Chondrocyte (in vitro differentiated cells): ENCODE measurements at places on chromosomes 12 and 14. TPM values are rescaled to one million over a fixed set of nuclear protein-coding genes. Genes with fewer than 3 reads are reported as not detected.

- no peak overlapping the region for H3K4me3 ChIP-seq
- peak overlapping the region; percentile 8 for H3K27ac ChIP-seq
- peaks cover 2% of the 10 kb centered on the region for H3K4me1 ChIP-seq
- DNase-seq, result no peak
Observed at GRCh38 chr14:76203086-76204001, 51.6 kb downstream of the GPATCH2L start.

GRCh38 chr14:59788176-59788575 is 82.4 kb downstream of the RTN1 start:
- no peaks in the 10 kb centered on the region for H3K36me3 ChIP-seq
- H3K4me1 ChIP-seq, result no peaks in the 10 kb centered on the region
- H3K27ac ChIP-seq, result no peak overlapping the region

DNA sequence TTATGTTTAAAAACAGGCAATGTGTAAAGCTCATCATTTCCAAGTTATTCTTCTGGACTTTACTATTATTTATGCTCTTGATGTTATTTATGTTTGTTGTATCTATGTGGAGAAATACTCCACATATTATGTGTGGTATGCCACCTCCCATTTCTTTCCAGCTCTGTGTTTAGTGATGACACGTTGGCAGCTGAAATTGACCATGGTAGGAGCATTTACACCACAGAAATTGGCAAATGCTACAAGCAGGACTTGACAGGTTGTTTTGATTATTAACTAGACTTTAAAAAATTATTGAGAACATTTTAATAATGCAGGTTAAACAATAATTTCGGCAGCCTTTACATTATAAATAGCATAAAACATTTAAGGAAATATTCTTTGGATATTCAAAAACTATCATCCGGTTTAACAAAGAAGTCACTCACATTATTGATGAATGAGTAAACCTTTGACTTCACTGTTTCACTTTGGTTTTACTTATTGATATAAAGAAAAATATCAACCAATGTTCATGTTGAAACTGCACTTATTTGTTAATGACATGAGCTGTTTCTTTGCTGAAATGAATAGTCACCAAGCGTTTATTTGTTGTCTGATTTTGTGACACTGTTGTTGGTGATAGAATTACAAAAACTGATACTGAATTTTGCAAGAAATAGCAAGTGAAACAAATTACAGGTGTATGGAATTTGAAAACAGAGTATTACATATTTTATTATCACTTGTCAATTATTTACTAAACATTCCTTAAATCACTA is 76.8 kb downstream of the HMGA2 start:
- no peaks in the 10 kb centered on the region for H3K36me3 ChIP-seq
- DNase-seq, result no peak
- no peaks in the 10 kb centered on the region for H3K27me3 ChIP-seq
- H3K27ac ChIP-seq, result peak overlapping the region; percentile 73
- H3K4me1 ChIP-seq, result peaks cover 77% of the 10 kb centered on the region

GRCh38 chr12:48824905-48825304 is 6.6 kb downstream of the CACNB3 start:
- peaks cover 7% of the 10 kb centered on the region for H3K4me1 ChIP-seq
- H3K4me3 ChIP-seq, result no peak overlapping the region
- H3K36me3 ChIP-seq, result peaks cover 26% of the 10 kb centered on the region
- no peak overlapping the region for H3K27ac ChIP-seq
- DNase-seq, result no peak

GRCh38 chr14:101508948-101509729 is 52.2 kb upstream of the DIO3 start:
- H3K27me3 ChIP-seq, result peaks cover 11% of the 10 kb centered on the region
- no peaks in the 10 kb centered on the region for H3K36me3 ChIP-seq
- no peaks in the 10 kb centered on the region for H3K4me1 ChIP-seq
- DNase-seq, result peak; percentile 84
- H3K27ac ChIP-seq, result no peak overlapping the region

- DNase-seq, result no peak
- H3K4me1 ChIP-seq, result peaks cover 15% of the 10 kb centered on the region
- H3K36me3 ChIP-seq, result no peaks in the 10 kb centered on the region
- H3K27ac ChIP-seq, result no peak overlapping the region
- peak overlapping the region; percentile 37 for H3K4me3 ChIP-seq
- H3K27me3 ChIP-seq, result peaks cover 50% of the 10 kb centered on the region
Observed at GRCh38 chr12:202081-202731, 11.8 kb downstream of the SLC6A12 start.

DNA sequence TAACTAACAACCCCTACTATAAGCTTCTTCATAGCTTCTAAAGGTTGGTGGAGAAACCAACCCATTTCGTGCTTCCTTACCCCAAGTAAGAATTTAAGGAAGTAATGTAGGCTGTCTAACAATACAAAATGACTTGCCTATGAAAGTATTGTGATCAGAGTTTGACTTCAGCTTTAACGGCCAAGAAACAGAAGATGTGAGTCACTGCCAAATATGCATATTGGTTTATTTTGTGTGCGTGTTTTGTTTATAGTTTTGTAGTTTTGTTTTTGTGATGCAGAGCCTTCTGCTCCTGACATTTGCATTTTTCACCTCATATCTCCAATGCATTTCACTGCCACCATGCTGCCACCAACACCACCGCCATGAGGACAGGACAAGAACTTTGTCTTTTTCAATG is 146.0 kb downstream of the FBXL14 start:
- DNase-seq, result no peak
- peaks cover 29% of the 10 kb centered on the region for H3K4me1 ChIP-seq
- peaks cover 3% of the 10 kb centered on the region for H3K36me3 ChIP-seq
- no peak overlapping the region for H3K27ac ChIP-seq

DNA sequence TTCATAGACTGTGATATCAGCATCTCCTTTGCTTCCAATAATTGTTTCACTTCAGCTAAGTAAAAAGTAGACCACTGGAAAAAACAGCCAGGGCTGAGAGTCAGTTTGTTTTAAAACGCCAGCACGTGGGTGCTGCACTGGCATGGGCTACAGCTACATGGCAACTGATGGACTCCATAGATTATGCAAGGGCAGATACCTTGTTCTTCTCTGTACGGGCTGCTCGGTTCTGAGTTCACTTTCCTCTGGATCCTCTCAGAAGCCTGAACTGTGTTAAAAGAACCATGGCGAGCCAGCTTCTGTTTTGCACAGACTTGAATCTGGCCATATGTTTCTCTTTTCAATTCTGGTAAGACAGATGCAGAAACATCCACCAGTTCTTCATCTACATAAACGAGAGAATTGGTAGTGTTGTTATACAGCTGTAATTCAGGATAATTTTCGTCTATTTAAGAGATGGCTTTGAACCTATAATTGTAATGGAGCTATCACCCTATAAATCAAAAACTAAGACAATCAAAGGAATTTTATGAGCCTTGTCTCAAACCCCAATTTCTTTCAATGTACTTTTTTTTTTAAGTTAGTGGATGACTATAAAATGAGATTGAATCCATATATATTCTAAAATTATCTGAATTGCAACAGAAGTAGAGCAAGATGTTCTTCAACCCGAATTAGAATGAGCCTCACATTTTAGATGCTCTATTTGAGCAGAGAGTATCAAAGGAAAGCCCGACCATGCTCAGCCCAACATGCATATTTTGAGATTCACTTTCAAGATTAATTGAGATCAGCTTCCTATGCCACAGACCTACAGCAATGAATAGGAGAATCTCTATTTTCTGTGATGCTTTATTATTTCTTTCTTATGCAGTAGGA is 31.5 kb downstream of the E2F7 start:
- no peaks in the 10 kb centered on the region for H3K27me3 ChIP-seq
- H3K4me3 ChIP-seq, result no peak overlapping the region
- peaks cover 9% of the 10 kb centered on the region for H3K36me3 ChIP-seq
- no peak overlapping the region for H3K27ac ChIP-seq
- H3K4me1 ChIP-seq, result no peaks in the 10 kb centered on the region

- H3K36me3 ChIP-seq, result no peaks in the 10 kb centered on the region
- no peak for DNase-seq
- no peak overlapping the region for H3K4me3 ChIP-seq
- peak overlapping the region; percentile 47 for H3K27ac ChIP-seq
- H3K4me1 ChIP-seq, result peaks cover 24% of the 10 kb centered on the region
Observed at GRCh38 chr12:104699489-104700190, 242.9 kb downstream of the CHST11 start.

DNA sequence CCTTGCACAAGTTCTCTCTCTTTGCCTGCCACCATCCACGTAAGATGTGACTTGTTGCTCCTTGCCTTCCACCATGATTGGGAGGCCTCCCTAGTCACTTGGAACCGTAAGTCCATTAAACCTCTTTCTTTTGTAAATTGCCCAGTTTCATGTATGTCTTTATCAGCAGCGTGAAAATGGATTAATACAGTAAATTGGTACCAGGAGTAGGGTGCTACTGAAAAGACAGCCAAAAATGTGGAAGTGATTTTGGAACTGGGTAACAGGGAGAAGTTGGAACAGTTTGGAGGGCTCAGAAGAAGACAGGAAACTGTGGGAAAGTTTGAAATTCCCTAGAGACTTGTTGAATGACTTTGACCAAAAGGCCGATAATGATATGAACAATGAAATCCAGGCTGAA is 27.9 kb downstream of the STYK1 start:
- H3K4me3 ChIP-seq, result no peak overlapping the region
- peaks cover 8% of the 10 kb centered on the region for H3K4me1 ChIP-seq
- peaks cover 17% of the 10 kb centered on the region for H3K36me3 ChIP-seq
- H3K27ac ChIP-seq, result no peak overlapping the region
- H3K27me3 ChIP-seq, result no peaks in the 10 kb centered on the region

DNA sequence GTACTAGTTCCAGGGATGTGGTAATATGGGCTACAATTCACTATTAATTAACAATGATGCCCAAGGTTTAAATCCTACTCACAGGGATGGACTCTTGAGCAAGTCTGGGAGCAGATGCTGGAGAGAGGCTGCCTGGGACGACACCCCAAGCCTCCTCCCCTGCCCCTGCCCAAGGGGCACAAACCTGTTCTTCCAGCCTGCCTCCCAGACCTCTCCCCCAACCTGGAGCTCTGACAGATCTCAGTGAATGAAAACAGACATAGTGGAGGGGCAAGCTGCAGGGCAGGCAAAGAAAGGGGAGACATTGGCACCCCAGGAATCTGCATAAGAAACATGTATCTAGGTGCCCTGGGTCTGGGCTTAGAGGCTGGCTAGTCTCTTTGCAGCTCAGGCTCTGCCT is 5.8 kb downstream of the KDM2B start:
- DNase-seq, result no peak
- H3K4me1 ChIP-seq, result peaks cover 33% of the 10 kb centered on the region
- no peaks in the 10 kb centered on the region for H3K27me3 ChIP-seq
- no peak overlapping the region for H3K27ac ChIP-seq

- no peak overlapping the region for H3K27ac ChIP-seq
- peak; percentile 37 for DNase-seq
Observed at GRCh38 chr12:53174881-53175491, 5.5 kb upstream of the ZNF740 start.

- no peaks in the 10 kb centered on the region for H3K36me3 ChIP-seq
- H3K27ac ChIP-seq, result no peak overlapping the region
- H3K27me3 ChIP-seq, result peaks cover 35% of the 10 kb centered on the region
Observed at GRCh38 chr14:23209651-23210423, 26.4 kb upstream of the SLC7A8 start.

GRCh38 chr14:31926652-31927347 is 150.3 kb upstream of the ARHGAP5 start:
- no peaks in the 10 kb centered on the region for H3K36me3 ChIP-seq
- H3K27me3 ChIP-seq, result no peaks in the 10 kb centered on the region
- H3K4me1 ChIP-seq, result peaks cover 22% of the 10 kb centered on the region
- DNase-seq, result no peak

- H3K4me3 ChIP-seq, result no peak overlapping the region
- H3K36me3 ChIP-seq, result no peaks in the 10 kb centered on the region
- no peak for DNase-seq
- H3K4me1 ChIP-seq, result peaks cover under 1% of the 10 kb centered on the region
- no peak overlapping the region for H3K27ac ChIP-seq
Observed at GRCh38 chr12:82645414-82645813, 41.3 kb upstream of the TMTC2 start.

DNA sequence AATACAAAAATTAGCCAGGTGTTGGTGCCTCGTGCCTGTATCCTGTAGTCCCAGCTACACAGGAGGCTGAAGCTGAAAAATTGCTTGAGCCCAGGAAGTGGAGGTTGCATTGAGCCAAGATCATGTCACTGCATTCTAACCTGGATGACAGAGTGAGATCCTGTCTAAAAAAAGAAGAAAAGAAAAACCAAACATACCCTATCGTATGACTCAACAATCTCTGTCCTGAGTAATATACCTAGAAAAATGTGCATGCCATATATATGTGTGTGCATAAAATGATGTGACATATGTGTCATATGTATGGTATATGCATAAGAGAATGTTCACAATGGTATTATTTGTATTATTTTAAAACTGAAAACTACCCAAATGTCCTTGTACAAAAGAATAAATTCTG is 261.5 kb upstream of the CLEC14A start:
- no peaks in the 10 kb centered on the region for H3K27me3 ChIP-seq
- no peaks in the 10 kb centered on the region for H3K4me1 ChIP-seq
- no peaks in the 10 kb centered on the region for H3K36me3 ChIP-seq

DNA sequence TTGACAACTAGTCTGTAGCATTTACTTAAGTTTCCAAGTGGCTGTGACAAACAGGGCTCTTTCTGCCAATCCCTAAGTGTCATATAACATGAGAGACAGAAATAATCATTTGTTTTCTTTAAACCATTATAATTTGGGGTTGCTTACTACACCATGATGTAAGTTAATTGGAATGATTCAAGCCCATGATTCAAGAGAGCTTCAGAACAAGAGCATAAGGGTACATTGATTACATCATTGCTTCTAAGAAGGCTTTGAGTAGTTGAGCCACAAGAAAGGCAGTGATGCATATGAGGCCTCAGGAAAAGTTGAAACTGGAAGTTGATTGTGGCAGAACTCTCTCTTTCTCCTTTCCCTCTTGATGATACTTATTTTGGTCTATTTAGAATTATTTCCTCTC is 444.0 kb downstream of the CCER1 start:
- H3K4me1 ChIP-seq, result peaks cover 20% of the 10 kb centered on the region
- H3K36me3 ChIP-seq, result no peaks in the 10 kb centered on the region
- DNase-seq, result no peak
- no peak overlapping the region for H3K27ac ChIP-seq
- H3K27me3 ChIP-seq, result no peaks in the 10 kb centered on the region
- H3K4me3 ChIP-seq, result no peak overlapping the region

DNA sequence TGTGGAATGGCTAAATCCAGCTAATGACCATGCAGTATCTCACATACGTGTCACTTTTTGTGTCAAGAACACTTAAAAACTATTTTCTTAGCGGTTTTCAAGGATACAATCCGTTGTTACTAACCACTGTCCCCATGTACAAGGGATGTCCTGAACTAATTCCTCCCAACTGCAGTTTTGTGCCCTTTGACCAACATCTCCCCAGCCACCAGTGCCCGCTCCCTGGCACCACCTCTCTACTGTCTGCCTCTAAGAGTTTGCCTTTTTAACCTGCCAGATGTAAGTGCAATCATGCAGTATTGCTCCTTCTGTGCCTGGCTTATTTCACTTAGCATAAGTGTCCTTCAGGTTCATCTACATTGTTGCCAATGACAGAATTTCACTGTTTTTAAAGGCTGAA is 315.7 kb downstream of the TMEM121 start:
- H3K27me3 ChIP-seq, result no peaks in the 10 kb centered on the region
- no peak overlapping the region for H3K27ac ChIP-seq
- no peaks in the 10 kb centered on the region for H3K36me3 ChIP-seq
- no peak for DNase-seq

The PPP4R4 gene
- 0.22 TPM in 1 of 3 replicates, not detected in the others for total RNA-seq

The CNTN1 gene
- 1.6 to 4.1 TPM (median 1.8 TPM) in 3 replicates for total RNA-seq

The ZC3H10 gene
- 5.0 to 11.2 TPM (median 8.0 TPM) in 3 replicates for total RNA-seq

The RNF212B gene
- not detected in 3 replicates for total RNA-seq

The ADAMTS20 gene
- 0.18 to 0.22 TPM in 2 of 3 replicates, not detected in the other for total RNA-seq

The SLCO1B1 gene
- total RNA-seq, result not detected in 3 replicates

The LBHD2 gene
- total RNA-seq, result not detected in 3 replicates

The ACRBP gene
- 0.37 to 0.74 TPM (median 0.41 TPM) in 3 replicates for total RNA-seq

The RESF1 gene
- total RNA-seq, result 15.7 to 17.9 TPM (median 16.9 TPM) in 3 replicates

The SERPINA5 gene
- total RNA-seq, result 0.50 to 0.54 TPM in 2 of 3 replicates, not detected in the other

The EAPP gene
- total RNA-seq, result 22.8 to 27.9 TPM (median 27.0 TPM) in 3 replicates

The CYP27B1 gene
- total RNA-seq, result 2.1 to 3.2 TPM (median 2.3 TPM) in 3 replicates

The ERBB3 gene
- 0.52 to 1.7 TPM (median 1.4 TPM) in 3 replicates for total RNA-seq

The RECQL gene
- total RNA-seq, result 49.8 to 72.1 TPM (median 50.2 TPM) in 3 replicates

The CISTR gene
- total RNA-seq, result not detected in 3 replicates
